ENCODE measurements at places on chromosomes 12 and 14.

- DNase-seq, result peak; percentile 16
These were observed 1.4 kb downstream of the ARL6IP4 start for GRCh38 chr12:122981587-122982476.

GRCh38 chr14:100899884-100900771 lies 3.4 kb downstream of the RTL1 start:
- no peak for DNase-seq

- DNase-seq, result no peak
These were observed 128.3 kb upstream of the EVL start for GRCh38 chr14:99936738-99937474.

GRCh38 chr14:99684410-99684934 lies 374 bp downstream of the CYP46A1 start:
- no peak for DNase-seq

- DNase-seq, result peak; percentile 63
These were observed 2.0 kb upstream of the CCDC197 start for GRCh38 chr14:93994919-93995682.

DNA sequence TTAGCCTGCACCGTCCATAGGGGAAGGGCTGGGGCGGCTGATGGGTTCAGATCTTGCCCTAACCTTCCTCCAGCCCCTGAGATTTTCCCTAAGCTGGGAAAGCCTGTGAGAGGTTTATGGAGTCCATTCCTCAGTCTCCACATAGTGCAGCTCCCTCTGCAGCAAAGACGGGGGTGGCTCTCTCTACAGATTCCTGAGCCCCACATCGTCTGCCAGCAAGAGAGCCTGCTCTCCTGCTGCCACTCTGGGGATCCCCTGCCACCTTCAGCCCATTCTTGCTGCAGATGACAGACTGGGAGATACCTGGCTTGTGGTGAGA lies 3.1 kb downstream of the SMIM41 start:
- DNase-seq, result no peak

DNA sequence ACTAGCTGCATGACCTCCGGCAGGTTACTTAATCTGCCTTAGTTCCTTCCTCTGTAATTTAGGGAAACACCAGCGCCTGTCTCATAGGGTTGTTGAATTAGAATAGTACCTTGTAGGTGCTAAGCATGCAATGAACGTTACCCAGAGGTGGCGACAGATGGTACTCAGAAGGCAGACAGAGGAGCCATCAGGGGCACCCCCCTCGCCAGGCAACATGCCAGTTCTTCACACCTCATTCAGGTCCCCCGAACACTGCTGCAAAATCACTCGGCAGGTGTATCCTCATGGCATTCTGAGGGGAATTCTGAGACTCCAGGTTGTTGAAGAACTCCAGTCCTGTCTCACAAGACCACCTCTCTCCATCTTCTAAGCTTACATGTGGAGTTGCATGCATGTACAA lies 10.1 kb downstream of the ISM2 start:
- no peak for DNase-seq

DNA sequence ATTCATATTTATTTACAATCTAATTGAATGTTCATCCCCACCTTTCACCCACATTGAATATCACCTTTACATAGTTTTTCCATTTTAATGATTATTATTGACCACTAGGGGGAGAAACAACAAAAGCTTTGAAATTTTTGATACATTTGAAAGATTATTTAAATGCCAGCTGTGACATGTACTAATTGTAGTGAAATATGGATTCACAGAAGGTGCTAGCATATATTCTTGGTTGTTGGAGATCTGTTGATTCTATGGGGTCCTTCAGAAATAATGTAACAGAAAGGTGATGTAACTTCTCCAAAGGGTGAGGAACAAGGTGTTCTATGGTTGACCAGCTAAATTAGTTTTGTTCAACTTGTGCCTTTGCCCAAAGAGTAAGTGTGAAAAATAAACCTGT lies 22.4 kb upstream of the GPR33 start:
- DNase-seq, result no peak

DNA sequence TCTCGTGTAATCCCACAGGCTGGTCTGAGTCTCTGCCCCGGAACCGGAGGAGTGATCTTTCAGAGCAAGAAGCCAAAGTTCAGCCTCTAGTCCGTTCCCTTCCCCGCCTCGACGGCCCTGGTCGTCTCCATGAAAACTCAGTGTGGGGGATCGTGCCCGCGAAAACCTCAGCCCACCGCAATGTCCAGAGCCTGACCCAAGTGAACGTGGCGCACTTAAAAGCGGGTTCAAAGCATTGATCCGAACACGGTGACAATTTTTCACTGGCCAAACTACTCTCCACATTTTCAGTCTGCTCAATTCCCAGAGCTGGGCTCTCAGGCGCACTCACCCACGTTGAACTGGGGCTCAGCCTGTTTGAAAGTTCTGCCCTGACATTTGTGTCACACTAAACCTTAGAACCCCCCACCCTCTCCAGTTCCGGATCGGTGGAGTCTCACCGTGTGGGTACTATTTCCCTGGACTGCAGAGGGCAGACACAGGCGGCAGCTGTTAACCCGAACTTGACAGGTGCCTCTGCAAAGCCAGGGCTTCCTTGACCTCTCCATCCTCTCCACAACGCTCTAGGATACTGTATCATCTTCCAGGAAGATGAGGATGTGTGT lies 886 bp upstream of the PRICKLE1 start:
- DNase-seq, result no peak

- no peak for DNase-seq
These were observed 557 bp downstream of the COPS7A start for GRCh38 chr12:6724409-6724797.

DNA sequence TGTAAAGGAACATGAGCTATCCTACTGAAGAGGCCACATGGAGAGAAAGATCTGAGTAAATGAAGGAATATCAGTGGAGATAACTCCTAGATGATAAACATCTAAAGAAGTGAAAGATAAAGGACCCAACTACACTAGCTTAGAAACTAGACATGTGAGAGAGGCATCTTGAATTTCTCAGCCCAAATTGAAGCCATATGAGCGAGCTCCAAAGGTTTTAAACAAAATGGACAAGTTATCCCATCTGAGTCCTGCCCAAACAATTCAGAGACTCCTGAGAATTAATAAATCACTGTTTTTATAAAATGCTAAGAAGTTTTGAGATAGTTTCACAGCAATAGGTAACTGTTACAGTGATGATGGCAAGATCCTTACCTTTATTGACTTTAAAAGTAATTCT lies 438.9 kb downstream of the NAV3 start:
- DNase-seq, result no peak

GRCh38 chr14:80522411-80522810 lies 311.1 kb upstream of the DIO2 start:
- no peak for DNase-seq

GRCh38 chr14:88681755-88682494 lies 110.8 kb downstream of the EML5 start:
- no peak for DNase-seq

DNA sequence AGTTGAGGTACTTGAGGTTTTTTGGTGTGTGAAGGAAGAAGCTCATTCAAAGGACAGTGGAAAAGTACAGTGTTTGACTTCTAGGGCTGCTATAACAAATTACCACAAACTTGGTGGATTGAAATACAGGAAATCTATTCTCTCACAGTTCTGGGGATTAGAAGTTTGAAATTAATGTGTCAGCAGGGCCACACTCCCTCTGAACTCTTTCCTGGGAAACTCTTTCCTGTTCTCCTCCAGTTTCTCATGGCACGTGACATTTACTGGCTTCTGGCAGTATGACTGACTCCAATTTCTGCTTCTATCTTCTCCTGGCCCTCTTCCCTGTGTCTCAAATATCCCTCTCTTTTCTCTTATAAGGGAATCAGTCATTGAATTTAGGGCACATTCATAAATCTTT lies 160.2 kb downstream of the CCDC91 start:
- DNase-seq, result no peak

DNA sequence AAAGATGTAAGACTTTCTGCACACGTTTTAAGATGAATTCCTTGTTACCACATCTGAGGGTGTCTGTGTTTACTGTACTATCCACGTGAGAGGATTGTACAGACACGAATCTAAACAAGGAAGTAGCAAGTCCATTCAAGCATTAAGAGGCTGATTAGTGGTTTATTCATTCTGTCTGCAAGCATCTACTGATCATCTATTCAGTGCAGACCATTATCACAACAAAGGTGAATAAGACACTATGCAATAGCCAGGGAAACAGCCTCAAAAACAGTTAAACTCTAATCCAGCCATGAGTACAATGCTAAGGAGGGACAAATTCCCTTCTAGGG lies 111.6 kb upstream of the PZP start:
- DNase-seq, result no peak

DNA sequence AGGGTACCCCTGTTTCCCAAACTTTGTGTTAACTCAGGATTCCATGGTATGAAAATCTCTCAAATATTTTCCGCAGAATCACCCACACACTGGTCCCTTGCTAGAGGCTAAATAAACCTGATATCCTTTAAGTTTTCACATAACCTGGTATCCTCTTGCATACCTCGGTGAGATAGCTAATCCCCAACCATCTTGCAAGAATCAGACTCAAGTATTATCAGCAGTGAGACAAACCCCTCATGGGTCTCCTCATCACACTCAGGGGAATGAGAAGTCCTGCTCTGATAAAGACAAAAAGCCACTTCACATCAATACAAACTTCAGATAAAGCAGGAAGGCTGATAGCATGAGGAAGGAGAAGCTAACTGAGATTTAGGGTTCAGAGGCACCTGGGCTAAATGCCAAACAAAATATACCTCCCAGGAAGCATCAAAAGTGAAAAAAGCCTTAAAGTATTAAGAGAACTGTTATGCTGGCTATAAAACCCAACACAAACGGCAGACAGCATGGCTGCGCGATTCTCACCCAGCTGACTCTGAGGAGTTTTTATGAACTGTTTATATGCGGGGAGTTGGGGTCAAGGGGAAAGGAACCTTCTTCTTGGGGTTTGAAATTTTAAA lies 96.5 kb downstream of the FOXN3 start:
- no peak for DNase-seq

GRCh38 chr12:124026755-124027745 lies 54.0 kb downstream of the ZNF664 start:
- no peak for DNase-seq

GRCh38 chr12:24960222-24960855 lies 11.4 kb upstream of the BCAT1 start:
- DNase-seq, result no peak

DNA sequence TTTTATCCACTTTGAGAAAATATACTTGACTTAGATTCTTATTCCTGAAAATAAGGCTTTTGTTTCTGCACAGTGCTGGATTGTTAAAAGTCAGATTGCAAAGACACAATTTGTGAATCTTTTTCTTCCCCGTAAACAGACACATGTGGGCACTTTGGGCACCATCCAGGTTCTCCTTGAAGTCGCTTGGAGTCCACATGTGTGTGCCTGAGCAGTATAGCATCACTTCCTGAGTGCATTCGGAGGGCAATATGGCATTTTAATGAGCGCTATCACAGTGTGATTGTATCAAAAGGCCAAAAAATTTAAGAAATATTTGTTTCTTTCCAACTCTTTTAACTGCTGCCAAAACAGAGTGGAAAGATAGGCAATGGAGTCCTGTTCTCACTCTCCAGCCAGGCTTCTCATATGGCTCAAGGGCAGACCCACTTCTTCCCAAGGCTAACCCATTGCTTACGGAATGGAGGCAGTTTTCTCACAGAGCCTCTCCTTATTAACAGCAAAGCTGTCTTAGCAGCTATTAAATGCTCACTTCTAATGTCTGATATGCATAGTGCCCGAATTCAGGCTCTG lies 397.1 kb downstream of the EGLN3 start:
- no peak for DNase-seq

DNA sequence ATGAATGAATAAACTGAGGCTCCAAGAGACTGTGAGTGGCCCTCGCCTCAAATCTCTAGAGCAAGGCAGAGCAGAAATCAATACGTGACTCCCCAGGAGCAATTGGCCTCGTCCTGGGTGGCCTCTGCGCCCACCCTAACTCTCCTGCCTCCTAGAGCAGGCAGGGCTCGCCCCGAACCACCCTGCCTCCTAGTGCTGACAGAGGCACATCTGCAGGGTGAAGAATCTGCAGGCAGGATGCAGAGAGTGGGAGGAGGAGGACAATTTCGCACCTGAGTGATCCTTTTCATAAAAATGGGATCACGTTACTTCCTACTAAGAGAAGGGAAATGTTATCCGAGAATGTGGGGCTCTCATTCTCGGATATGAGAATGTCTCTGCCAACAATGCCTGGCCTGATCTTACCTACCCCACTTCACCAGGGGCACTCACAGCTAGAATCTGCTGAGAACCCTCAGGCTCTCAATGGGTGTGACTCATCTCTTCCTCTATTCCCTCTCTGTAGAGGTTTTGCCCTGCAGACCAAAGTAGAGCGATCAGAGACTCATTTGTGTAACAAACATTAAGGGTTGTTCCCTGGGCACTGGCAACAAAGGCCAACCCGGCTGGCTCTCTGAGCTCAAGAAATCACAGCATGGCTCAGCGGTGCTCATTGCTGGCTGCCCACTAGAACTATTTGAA lies 61.7 kb upstream of the BCL2L14 start:
- DNase-seq, result peak; percentile 42

GRCh38 chr14:87640553-87640952 lies 352.4 kb downstream of the GALC start:
- no peak for DNase-seq

GRCh38 chr14:74853581-74853980 lies 22.4 kb downstream of the PROX2 start:
- no peak for DNase-seq

- no peak for DNase-seq
These were observed 136.4 kb upstream of the FAR2 start for GRCh38 chr12:29012673-29013072.

DNA sequence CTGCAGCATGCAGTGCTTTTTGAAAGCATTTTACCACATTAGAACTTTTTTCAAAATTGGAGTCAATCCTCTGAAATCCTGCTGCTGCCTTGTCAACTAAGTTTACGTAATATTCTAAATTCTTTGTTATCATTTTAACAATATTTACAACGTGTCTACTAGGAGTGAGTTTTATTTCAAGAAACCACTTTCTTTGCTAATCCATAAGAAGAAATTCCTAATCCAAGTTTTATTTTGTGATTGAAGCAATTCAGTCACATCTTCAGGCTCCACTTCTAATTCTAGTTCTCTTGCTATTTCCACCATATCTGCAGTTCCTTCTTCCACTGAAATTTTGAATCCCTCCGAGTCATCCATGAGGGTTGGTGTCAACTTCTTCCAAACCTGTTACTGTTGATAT lies 25.4 kb downstream of the PRORP start:
- no peak for DNase-seq

- DNase-seq, result no peak
These were observed 19.4 kb upstream of the CNTN1 start for GRCh38 chr12:40672741-40673271.

DNA sequence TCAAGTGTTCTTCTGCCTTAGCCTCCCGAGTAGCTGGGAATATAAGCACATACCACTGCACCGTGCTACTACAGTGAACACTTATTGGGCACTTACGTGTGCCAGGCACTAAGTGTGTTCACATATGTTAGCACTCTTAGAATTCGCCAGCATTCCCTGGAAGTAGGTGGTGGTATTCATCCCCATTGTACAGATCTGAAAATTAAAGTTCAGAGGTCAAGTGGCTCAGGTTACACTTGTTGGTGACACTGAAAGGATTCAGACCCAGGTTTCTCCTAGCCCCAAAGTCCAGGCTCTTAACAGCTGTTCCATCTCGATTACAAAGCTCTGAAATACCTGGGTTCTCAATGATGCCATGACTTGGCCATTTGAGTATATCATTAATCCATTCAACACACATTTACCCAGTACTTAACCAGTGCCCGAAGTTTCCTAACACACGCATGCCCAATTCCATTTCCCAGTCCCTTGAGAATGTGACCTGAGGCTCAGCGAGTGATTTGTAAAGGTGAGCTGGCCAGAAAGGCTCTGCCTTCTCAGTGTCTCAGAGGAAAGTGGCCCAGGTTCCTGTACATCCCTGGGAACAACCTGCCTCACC lies 4.8 kb downstream of the MVK start:
- DNase-seq, result no peak

- DNase-seq, result no peak
These were observed 25.8 kb downstream of the SNRNP35 start for GRCh38 chr12:123483602-123484248.
